ENCODE measurements at places on chromosomes 5 and 9.

DNA sequence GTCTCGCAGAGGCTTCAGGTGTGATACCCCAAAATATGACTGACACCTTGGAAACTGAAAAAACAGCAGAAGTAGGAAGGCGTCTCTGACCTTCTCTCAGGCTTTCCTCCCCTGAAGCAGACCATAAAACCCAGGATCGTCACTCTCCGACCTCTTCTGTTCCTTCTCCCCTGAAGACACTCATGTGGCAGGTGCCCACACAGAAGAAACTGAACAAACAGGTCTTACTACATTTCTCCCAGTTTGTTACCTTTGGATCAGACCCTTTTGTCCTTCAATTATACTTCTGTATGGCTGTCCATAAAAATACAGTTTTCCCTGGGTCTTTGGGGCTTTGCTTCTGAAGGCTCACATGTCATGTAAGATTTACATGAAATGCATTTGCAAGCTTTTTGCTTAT, 10.3 kb upstream of the PRUNE2 start:
- no peak for DNase-seq

DNA sequence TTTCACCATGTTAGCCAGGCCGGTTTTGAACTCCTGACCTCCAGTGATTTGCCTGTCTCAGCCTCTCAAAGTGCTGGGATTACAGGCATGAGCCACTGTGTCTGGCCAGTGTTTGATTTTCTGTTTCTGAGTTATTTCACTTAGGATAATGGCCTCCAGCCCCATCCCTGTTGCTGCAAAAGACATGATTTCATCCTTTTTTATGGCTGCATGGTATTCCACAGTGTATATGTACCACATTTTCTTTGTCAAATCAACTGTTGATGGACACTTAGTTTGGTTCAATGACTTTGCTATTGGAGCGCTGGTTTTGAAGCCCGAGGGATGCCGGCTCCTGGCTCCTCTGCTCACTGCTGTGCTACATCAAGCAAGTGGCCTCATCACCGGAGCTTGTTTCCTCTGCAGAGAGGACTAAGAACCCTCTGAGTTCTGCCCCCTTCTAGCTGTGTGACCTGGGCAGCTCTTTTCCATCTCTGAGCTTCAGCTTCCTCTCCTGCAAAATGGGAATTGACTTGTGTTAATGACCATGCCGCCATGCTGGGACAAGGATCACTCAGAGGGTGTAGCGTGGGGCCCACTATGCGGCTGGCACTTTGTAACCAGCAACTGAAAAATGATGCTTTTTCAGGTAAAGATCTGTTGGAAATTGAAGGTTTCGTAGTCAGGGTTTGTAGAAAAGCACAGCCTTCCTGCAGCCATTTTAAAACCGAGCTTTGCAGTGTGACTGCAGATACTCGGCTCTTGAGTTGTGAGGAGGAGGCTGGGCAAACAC, 4.6 kb upstream of the NEURL1B start:
- DNase-seq, result no peak

GRCh38 chr9:24939109-24939850, 393.6 kb upstream of the IZUMO3 start:
- DNase-seq, result no peak

DNA sequence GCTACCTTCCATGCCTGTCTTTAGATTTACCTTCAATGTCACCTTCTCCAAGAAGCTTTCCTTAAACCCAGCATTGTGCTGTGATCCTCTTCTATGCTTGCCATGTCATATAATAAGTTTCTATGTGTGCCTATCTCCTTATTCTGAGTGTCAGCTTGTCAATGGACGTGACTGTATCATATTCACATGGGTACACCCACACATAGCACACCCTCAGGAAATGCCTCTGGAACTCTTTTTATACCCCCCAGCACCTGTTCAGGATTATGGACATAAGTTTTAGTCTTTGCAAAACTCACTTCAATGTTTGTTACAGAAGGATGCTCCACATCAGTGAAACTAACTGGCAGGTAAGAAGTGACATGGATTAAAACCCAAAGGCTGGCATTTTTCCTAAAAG, 7.4 kb downstream of the GAS1 start:
- no peak for DNase-seq

DNA sequence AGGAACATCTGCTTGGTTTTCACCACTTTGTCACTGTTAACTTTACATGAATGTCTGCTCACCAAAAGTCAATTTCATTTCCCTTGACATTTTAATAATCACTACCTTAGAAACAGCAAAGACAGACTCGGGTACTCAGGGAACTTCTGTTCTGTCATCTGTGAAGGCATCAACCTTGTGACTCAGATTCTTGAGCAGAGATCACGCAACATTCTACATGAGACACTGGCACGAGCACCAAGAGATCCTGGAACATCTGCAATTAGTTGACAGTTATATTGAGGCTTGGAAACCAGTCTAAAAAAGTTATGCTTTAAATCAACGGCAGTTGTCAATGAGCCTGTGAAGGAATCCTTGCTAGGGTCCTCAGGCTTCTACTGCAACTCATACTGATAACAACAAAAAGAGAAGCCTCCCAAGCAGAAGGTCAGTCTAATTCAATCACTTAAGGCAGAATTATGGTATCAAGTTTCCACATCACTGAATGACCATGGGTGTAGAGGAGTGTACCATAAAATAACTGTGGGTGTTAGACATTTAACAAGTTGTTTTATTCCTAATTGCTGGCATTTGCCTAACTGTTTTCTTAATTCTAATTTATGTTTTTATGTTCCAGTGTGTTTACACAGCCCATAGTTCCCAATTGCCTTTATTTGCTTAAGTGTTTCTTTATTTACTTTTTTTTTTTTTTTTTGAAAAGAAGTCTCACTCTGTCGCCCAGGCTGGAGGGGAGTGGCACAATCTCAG, 3.3 kb upstream of the PBX3 start:
- DNase-seq, result no peak

DNA sequence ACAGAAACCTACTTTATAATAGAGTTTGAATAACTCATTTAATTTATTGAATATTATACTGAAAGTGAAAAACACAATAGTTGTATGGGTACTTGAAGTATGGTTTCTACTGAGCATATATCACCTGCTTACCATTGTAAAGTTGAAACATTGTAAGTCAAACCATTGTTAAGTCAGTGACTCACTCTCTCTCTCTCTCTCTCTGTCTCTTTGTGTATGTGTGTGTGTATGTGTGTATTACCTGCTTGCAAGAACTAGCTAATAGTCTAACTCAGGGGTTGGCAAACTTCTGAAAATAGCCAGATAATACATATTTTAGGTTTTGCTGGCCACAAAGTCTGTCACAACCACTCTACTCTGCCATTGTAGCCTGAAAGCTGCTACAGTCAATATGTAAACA, 564.3 kb upstream of the ZNF608 start:
- DNase-seq, result no peak

- DNase-seq, result no peak
Observed at GRCh38 chr9:109487247-109487646, 10.9 kb downstream of the PTPN3 start.

DNA sequence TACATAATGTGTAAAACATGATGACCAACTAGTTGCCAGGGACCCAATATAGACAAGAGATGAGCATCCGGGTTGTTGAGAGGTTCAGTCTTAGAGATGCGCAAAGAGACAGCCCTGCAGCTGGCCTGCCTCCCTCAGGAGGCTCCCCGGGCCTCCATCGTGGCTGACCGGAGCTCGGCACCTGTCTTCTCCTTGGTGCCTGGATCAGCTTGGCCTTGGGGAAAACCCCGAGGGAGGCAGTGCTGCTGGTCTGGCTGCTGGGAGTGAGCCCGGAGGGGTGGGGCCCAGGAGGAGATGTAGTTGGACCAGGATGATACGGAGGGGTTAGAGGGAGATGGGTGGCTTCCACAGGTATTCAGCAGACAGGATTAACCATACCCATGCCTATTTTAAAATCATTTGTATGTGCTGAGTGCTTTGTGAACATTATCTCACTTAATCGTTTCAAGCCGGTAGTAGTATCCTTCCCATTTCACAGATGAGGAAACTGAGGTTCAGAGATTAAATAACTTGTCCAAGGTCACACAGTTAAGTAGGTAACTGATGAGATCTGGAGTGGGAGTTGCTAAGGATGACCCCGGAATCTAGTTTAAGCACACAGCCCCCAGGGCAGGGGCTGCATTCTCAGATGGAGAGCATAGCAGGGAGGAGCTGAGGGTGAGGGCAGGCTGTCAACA, 173.8 kb downstream of the COL23A1 start:
- no peak for DNase-seq

DNA sequence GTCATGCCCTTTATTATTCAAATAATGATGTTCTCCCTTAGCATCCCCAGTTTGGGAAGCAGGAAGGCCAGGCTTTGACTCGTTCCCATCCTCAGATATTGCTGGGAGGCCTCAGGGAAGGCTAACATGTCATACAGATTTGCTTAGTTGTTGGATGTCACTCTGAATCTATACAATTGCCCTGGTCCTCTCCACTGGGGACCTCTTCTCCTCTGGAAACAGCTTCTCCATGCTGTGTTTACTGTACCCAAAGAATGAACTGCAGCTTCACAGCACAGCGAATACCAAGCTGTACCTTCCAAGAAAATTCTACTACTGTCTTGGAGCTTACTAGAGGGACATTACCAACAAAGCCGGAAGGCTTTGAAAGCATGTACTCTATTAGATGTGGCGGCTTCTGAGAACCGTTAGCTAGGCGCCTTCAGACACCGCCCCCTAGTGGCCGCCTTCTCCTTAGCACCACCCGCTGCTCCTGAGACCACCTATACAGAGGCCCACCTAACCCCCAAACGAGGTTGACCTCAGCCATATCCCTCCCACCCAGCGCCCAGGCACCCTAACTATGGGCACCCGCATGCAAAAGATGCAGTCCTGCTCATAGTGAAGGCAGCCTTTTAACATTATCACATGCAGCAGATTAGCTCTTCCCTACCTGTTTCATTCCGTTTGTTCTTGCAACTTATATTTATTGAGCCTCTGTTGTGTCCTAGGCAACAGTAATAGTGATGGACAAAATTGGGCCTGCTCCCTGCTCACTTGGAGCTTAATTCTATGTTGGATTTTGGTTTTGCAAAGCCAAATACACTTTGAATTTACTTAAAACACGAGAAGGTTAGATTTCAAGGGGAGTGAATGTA, 34.9 kb upstream of the FOXI1 start:
- peak; percentile 14 for DNase-seq

- no peak for DNase-seq
Observed at GRCh38 chr5:68027519-68027918, 188.0 kb upstream of the PIK3R1 start.

DNA sequence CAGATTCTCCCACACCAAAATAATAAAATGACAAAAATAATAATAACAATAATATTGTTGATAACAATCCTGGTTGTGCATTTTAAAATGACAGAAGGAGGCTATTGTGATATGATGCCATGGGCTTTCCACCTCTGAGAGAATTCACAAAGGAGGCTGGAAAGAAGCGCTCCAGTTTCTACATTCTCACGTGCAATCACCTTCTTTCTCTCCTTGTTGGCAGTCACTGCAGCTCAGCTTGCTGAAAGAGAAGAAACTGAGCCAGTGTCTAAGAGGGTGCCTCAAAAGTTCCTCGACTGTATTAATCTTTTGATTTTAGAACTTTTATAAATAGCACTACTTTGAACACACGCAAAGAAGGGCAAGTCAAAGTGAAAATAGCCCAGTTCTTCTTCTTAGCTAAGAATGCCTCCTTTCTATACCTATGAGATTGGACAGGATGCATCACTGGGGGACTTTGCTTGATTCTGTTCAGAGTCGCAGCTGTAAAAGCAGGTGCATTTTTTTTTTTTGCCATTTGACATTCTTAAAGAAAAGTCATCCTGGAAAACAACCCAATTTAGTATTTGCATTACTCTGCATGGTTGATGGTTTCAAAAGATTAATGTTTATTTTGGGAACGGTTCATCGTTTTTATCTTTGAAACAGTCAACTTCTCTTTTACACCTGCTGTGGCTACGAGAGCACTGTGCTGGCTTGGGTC, 12.4 kb upstream of the SUB1 start:
- no peak for DNase-seq

GRCh38 chr5:458547-459353, 15.8 kb downstream of the EXOC3 start:
- peak; percentile 58 for DNase-seq

DNA sequence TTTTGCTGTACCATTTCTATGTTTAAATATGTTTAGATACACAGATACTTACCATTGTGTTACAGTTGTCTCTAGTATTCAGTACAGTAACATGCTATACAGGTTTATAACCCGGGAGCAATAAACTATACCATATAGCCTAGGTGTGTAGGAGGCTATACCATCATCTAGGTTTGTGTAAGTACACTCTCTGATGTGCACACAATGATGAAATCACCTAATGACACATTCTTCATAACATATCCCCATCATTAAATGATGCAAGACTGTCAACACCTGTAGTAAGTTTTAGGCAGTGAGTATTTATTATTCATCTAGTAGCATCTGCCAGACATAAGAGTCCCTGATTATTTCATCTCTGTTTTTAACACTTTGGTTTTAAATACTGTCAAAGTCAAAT, 7.3 kb upstream of the DHFR start:
- DNase-seq, result no peak

- no peak for DNase-seq
Observed at GRCh38 chr5:115961381-115962238, 665 bp upstream of the LVRN start.

DNA sequence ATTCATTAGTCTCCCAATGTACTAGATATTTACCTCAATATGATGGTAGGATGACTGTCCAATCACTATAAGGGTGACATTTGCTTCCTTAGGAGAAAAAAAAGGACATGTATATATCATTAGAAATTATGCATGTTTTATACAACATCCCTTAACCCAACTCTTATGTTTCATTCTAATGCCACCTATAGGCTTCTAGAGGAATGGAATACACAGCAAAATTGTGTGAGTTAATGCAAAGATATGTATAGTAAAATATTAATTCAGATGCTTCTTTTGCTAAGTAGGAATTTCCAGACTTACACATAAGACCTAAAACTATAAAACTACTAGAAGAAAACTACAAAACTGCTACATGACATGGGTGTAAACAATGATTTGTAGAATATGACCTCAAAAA, 3.5 kb downstream of the PRXL2C start:
- DNase-seq, result no peak

- DNase-seq, result no peak
Observed at GRCh38 chr9:27629425-27629824, 56.1 kb upstream of the C9orf72 start.
